ENCODE measurements at places on chromosomes 5 and 9. TPM values are rescaled to one million over a fixed set of nuclear protein-coding genes. Genes with fewer than 3 reads are reported as not detected.

Gene RANBP3L
- not detected for total RNA-seq

DNA sequence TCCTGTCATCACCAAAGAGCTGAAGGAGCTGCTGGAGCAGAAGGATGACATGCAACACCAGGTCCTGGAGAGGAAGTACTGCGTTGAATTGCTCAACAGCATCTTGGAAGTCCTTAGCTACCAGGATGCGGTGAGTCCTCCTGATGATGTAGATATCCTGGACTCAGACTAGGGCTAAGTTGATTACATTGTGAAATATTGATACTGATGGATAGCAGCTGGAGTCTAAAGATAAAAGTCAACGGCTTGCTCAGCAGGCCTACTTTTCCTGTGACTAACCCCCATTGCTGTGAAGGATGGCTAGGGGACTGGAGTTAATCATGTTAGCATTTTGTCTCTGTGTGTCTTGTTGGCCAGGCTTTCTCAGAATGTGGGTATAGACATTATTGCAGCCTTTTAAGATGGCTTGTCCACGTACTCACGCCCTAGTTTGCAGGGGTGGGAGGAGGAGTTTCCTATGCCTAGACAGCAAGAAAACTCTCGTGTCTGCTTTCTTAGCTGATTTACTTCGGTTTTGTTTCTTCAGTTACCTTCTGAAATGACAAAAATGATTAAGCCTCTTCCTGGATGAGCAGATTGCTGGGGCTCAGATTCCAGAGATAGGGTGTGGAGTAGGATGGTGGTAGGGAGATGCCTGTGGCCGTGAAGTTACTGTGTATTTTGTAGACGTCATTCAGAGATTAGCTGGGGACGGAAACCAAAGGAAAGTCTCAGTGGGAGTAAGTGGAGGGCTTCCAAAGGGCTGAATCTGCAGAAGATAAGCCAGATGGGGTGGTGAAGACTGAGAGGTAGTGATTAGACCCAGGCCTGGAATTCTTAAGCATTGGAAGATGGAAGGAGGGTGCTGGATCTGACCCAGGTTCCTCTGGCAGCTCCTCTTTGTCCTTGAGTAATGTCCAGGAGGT lies 166.3 kb downstream of the DOCK2 start:
- DNase-seq: no peak

DNA sequence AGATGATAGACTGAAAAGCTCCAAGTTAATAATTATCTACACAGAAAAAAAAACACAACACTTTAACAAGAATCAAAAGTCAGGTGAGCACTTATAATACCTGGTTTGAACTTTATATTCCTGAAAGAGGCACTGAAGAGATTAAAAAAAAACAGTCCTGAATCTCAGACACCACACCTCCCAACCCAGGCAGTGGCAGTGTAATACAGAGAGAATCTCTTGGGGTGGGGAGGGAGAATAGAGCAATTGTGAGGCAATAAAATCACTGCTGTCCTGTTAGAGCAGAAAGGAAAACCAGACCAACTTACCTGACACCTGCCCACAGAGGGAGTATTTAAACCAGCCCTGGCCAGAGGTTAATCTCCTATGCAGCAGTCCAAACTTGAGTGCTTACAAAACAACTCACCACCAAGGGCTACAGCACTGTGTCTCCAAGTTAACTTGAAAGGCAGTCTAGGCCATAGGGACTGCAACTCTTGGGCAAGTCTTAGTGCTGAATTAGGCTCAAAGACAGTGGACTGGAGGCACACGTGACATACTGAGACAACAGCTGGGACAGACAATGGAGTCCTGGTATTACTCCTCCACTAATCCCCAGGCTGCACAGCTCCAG lies 54.2 kb downstream of the SLCO4C1 start:
- DNase-seq: no peak

DNA sequence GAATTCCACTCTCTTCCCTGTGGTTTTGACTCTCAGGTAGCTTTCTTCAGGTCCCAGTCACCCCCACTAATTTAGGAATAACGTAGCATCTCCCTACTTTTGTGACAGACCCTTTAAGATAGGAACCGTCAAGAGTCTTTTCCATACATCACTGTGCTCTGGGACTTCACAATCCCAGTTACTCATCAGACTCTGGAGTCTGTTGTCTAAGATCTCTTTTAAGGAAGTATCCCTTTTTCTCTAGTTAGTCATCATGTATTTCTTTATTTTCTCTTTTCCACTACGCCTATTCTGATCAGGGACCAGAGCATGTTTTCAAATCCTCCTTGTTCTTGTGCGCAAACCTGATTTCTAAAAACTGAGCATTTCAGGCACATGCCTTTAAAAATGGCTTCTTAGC lies 143.0 kb downstream of the GOLPH3 start:
- no peak for DNase-seq

DNA sequence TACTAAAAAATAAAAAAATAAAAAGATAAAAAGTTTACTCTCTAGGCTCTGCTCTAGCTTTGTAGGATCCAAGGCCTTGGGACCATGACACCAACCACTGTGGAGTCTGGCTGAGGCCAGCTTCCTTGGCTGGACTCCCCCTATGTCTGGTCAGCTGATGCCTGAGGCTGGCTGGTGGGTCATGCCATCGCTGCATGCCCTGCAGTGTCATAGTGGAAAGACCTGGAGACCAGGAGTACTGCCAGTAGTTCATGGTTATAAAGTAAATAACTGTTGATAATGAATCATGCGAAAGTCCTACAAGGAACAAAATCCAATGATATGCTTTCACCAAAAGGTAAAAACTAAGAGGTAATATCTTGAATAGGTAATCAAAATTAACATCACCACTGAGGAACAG lies 43.2 kb downstream of the GARNL3 start:
- DNase-seq: no peak
